ENCODE measurements at places on chromosomes 16 and 17.

GRCh38 chr16:30527635-30528178 is 1.3 kb upstream of the ZNF768 start:
- no peak for DNase-seq

DNA sequence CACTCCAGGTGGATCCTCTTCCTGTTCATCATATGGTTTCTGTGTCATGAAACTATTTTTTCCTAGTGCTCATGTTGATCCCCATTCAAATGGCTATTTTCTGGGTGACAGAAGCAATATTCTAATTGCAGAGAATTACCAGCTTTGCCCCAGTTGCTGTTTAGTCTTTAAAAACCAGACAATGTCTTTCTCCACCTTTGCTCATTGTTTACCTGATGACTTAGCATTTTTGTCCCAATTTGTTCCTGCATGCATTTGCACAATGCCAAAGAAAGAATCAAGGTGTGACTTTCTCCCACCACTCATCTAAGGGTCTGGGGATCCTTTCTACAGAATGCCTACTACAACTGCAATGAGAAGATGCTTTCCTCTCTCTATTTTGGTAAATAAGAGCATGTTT is 439.9 kb upstream of the MAF start:
- DNase-seq, result no peak

DNA sequence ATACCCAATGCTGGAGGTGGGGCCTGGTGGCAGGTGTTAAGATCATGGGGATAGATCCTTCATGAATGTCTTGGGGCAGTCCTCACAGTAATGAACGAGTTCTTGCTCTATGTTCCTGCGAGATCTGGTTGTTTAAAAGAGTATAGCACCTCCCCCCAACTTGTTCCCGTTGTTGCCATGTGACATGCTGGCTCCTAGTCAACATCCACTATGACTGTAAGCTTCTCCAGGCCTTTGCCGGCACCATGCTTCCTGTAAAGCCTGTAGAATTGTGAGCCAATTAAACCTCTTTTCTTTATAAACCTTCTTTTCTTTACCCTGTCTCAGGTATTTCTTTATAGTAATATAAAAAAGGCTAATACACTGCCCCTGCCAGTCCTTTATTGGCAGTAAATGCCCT is 33.3 kb downstream of the RANBP10 start:
- DNase-seq, result no peak

- no peak for DNase-seq
Measured at GRCh38 chr17:36740157-36740556, 138.8 kb downstream of the MRM1 start.

DNA sequence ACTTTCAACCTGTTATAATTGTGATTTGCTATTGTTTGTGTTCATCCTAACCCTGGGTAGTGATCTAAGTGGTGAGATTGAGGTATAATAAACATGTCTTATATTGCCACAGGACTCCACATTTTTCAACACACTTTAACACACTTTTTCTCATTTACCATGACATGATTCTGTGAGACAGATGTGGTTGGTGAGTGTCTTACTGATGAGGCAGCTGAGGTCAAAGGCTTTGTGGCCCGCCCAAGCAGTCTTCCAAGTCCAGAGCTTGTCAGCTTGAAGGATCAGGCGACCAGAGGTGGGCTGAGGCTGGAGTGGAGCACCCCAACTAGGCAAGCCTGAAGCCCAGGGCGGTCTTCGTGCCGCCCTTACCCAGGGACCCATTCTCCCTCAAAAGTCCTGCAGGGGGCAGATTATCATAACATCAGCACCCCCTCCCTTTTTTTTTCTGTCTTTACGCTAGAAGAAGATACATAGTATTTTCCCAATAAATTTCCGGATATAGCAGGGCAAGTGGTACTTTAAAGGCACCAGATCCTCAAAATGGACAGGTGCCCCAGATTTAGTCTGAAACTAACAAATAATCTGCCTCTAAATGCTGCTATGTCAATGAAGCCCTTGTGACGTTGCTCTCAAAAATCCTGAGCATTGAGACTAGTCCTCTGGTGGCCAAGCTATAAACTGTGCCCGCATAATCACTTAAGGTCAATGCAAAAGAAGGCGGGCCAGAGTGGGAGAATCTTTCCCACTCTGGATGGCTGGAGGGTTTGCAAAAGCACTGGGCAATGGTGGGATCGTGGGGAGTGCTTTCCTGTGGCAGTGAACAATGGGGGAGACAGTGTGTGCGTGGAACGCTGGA is 21.1 kb downstream of the KCTD19 start:
- no peak for DNase-seq

Data from fibroblast of skin of back (primary cell).